ENCODE measurements at places on chromosomes 4 and X. TPM values are rescaled to one million over a fixed set of nuclear protein-coding genes. Genes with fewer than 3 reads are reported as not detected.
A peak's percentile ranks its signal among the peaks of the same experiment; 100 is the strongest.

DNA sequence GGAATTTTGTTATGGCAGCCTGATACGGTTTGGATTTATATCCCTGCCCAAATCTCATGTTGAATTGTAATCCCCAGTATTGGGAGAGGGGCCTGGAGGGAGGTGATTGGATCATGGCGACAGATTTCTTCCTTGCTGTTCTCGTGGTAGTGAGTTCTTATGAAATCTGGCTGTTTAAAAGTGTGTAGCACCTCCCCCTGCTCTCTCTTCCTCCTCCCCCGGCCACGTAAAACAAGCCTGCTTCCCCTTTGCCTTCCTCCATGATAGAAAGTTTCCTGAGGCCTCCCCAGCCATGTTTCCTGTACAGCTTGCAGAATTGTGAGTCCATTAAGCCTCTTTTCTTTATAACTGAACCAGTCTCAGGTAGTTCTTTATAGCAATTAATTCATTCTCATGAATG, 37.9 kb downstream of the SUPT20HL2 start:
- no peaks in the 10 kb centered on the region for H3K4me1 ChIP-seq
- no peak for DNase-seq
- H3K36me3 ChIP-seq, result no peaks in the 10 kb centered on the region
- H3K27ac ChIP-seq, result no peak overlapping the region
- no peak overlapping the region for H3K4me3 ChIP-seq

DNA sequence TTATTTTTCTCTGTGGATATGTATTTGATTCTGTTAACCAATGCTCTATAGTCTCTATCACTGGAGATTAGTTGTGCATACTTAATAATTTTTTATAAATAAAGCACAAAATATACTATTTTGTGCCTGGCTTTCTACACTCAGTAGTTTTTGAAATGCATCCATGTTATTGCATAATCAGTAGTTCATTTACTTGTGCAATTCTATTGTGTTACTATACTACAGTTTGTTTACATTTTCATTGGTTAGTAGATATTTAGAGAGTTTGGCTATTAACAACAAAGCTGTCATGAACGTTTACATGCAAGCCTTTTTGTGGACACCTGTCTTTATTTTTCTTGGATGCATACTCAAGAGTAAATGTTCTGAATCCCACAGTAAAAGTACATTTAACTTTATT, 265.0 kb upstream of the FAT4 start:
- no peak overlapping the region for H3K4me3 ChIP-seq
- H3K36me3 ChIP-seq, result no peaks in the 10 kb centered on the region
- no peak overlapping the region for H3K27ac ChIP-seq

GRCh38 chr4:110211007-110211769, 12.8 kb upstream of the ELOVL6 start:
- no peaks in the 10 kb centered on the region for H3K36me3 ChIP-seq
- H3K27ac ChIP-seq, result no peak overlapping the region
- H3K4me3 ChIP-seq, result no peak overlapping the region
- peaks cover 1% of the 10 kb centered on the region for H3K4me1 ChIP-seq
- peaks cover 2% of the 10 kb centered on the region for H3K27me3 ChIP-seq

DNA sequence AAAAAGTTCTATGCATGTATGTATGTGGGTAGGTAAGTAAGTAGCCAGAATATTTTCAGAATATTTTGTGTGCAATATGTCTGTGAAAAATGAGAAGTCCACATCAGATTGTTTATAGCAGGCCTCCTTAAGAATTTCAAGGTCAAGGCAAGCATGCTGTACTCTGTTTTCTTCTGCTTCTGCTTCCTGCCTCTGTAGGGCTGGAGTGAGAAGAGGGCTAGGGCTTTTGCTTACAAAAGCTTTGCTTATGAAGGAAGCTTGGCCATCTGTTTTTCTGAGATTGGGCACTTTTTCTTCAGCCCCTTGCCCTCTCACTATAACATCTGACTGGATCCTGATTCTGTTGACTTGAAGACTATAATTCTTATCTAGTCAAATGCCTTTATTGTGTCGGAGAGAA, 150.4 kb downstream of the EMCN start:
- H3K4me3 ChIP-seq, result no peak overlapping the region
- no peak overlapping the region for H3K27ac ChIP-seq
- no peaks in the 10 kb centered on the region for H3K36me3 ChIP-seq

- H3K27ac ChIP-seq, result peak overlapping the region; percentile 70
- peaks cover 72% of the 10 kb centered on the region for H3K4me1 ChIP-seq
- no peaks in the 10 kb centered on the region for H3K27me3 ChIP-seq
- peaks cover 74% of the 10 kb centered on the region for H3K36me3 ChIP-seq
- DNase-seq, result no peak
Observed at GRCh38 chr4:1907848-1908525, 36.8 kb downstream of the NSD2 start.

DNA sequence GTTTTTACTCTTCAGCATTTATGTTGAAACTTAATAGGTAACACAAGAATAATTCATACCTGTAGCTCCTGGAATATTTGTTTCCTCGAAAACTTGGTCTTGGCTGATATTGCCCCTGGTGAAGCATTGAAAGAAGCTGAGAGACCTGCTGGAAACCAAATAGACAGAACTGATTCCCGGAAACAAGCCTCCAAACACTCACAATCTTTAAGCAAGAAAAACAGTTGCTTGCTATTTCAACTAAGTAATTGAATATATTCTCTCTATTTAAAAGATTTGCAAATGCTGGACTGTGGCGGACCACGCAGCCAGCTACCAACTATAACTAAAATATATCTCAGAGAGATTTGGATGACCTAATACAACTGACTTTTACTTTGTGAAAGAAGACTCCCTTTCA, 3.6 kb downstream of the PCDH18 start:
- no peaks in the 10 kb centered on the region for H3K4me1 ChIP-seq
- no peak overlapping the region for H3K4me3 ChIP-seq
- no peaks in the 10 kb centered on the region for H3K27me3 ChIP-seq
- no peak overlapping the region for H3K27ac ChIP-seq

- no peak overlapping the region for H3K27ac ChIP-seq
- H3K4me1 ChIP-seq, result no peaks in the 10 kb centered on the region
- no peak for DNase-seq
- H3K27me3 ChIP-seq, result no peaks in the 10 kb centered on the region
Observed at GRCh38 chrX:14590216-14590615, 60.9 kb downstream of the GLRA2 start.

DNA sequence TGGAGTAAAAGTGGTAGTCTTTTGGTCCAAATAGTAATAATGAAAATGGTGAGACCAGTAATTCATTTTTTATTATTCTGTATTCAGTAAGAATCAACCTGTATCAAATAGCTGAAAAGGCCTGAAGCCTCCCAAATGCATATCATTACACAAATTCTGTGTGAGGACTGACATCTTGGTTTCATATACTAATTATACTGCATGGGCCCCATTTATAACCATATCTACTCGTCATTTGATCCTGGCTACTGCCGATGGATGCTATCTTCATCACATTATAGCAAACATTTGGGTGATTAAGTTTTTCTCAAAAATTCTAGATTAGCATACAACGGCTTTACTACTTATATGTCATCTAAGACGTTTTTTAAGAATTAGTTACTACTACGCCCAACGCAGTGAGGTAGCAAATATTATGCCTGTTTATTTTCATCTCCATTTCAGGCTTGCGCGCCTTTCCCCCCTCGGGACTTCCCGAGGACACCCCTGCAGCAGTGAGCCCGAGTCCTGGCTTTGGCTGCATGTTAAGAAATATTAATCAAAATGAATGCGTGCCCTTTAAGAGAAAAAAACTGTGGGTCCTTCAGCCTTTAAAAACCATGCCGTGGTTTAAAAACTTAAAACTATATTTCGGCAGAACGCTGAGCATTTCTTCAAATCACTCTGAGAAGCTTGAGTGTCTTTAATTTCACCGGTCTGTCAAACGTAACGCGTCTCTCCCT, 814 bp upstream of the MMAA start:
- H3K27me3 ChIP-seq, result no peaks in the 10 kb centered on the region
- peaks cover 36% of the 10 kb centered on the region for H3K4me1 ChIP-seq
- no peak for DNase-seq
- H3K36me3 ChIP-seq, result peaks cover 21% of the 10 kb centered on the region
- peak overlapping the region; percentile 98 for H3K4me3 ChIP-seq

DNA sequence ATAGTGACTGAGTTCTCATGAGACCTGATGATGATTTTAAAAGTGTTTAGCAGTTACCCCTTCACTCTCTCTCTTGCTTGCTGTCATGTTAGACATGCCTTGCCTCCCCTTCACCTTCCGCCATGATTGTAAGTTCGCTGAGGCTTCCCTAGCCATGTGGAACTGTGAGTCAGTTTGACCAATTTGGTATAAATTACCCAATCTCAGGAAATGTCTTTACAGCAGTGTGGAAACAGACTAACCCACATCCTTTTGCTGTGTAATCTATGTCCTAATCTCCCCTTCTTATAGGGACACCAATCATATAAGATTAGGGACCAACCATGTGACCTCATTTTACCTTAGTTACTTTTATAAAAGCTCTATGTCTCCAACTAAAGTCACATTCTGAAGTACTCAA, 677.8 kb downstream of the ADGRL3 start:
- H3K36me3 ChIP-seq, result no peaks in the 10 kb centered on the region
- no peaks in the 10 kb centered on the region for H3K27me3 ChIP-seq
- no peak overlapping the region for H3K4me3 ChIP-seq
- H3K4me1 ChIP-seq, result no peaks in the 10 kb centered on the region

DNA sequence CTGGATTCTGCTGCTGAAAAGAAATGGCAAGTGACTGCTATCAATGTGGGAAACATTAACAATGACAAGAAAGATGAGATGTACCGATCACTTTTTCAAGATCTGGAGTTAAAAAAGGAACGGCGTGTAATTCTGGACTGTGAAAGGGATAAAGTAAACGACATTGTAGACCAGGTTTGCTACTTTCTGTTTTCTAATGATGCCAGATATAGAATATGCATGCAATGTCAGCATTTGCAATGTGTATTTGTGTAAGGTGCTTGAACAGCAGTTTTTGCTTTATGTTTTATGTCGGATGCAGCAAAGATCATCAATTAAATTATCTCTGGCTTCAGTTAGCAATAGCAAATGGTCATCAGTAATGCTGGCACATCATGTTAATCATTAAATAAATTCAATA, 92.2 kb downstream of the GRIA2 start:
- no peaks in the 10 kb centered on the region for H3K36me3 ChIP-seq
- no peak overlapping the region for H3K4me3 ChIP-seq
- H3K27ac ChIP-seq, result no peak overlapping the region
- H3K4me1 ChIP-seq, result no peaks in the 10 kb centered on the region

GRCh38 chr4:25856756-25857155, 6.0 kb downstream of the SEL1L3 start:
- no peaks in the 10 kb centered on the region for H3K27me3 ChIP-seq
- H3K36me3 ChIP-seq, result peaks cover 26% of the 10 kb centered on the region
- peaks cover 92% of the 10 kb centered on the region for H3K4me1 ChIP-seq
- no peak overlapping the region for H3K4me3 ChIP-seq

DNA sequence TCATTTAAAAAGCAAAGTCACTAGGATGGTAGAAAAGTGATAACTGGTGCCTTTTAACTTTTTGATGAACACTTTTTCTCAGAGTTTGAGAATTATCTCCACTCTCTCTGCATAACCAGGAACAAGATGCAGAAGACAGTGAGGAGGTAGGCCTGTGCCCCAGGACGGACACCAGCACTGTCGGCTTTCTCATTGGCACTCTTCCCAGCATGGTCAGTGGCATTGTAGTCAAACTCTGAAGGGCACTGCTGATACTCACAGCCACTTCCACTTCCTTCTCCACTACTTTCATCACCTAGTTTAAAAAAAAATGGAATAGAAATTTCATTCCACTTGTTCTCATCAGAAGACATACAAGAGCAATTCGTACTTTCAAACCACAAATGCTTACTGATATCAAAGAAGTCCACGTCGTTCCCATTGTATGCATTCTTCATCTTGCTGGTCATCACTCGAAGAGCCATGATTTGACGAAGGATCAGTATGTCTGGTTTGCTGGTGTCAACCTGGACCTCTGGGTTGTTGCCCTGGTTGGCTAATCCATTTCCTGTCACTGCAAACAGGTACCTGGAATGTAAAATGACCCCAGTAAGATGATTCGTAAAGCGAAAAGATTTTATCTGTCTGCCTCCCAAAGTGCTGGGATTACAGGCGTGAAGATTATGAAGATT, 84.8 kb upstream of the TFDP3 start:
- H3K27me3 ChIP-seq, result peaks cover 2% of the 10 kb centered on the region
- no peaks in the 10 kb centered on the region for H3K4me1 ChIP-seq
- no peak overlapping the region for H3K4me3 ChIP-seq
- DNase-seq, result no peak
- H3K27ac ChIP-seq, result no peak overlapping the region

GRCh38 chr4:31100536-31100935, 380.4 kb downstream of the PCDH7 start:
- H3K27me3 ChIP-seq, result no peaks in the 10 kb centered on the region
- H3K4me3 ChIP-seq, result no peak overlapping the region
- no peaks in the 10 kb centered on the region for H3K4me1 ChIP-seq
- H3K27ac ChIP-seq, result no peak overlapping the region
- H3K36me3 ChIP-seq, result no peaks in the 10 kb centered on the region

- H3K4me1 ChIP-seq, result no peaks in the 10 kb centered on the region
- H3K27ac ChIP-seq, result no peak overlapping the region
- H3K27me3 ChIP-seq, result no peaks in the 10 kb centered on the region
- H3K36me3 ChIP-seq, result no peaks in the 10 kb centered on the region
Observed at GRCh38 chr4:126888968-126889367, 743.8 kb upstream of the INTU start.

DNA sequence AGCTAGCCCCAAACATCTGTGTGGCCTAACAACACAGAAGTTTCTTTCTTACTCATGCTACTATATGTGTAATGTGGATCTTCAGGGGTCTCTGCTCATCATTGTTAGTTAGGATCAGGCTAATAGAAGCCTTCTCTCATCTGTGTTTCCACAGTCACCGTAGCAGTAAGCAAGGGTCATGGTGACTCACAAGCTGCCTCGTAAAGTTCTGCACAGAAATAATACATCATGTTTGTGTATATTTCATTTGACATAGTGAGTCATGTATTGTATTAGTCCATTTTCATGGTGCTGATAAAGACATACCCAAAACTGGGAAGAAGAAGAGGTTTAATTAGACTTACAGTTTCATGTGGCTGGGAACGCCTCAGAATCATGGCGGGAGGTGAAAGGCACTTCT, 38.7 kb downstream of the SLC4A4 start:
- H3K4me3 ChIP-seq, result no peak overlapping the region
- no peaks in the 10 kb centered on the region for H3K36me3 ChIP-seq
- no peak for DNase-seq
- no peaks in the 10 kb centered on the region for H3K27me3 ChIP-seq
- H3K4me1 ChIP-seq, result no peaks in the 10 kb centered on the region

GRCh38 chr4:148062301-148062950, 330.5 kb downstream of the ARHGAP10 start:
- peaks cover 10% of the 10 kb centered on the region for H3K36me3 ChIP-seq
- H3K27me3 ChIP-seq, result no peaks in the 10 kb centered on the region
- H3K4me1 ChIP-seq, result peaks cover 42% of the 10 kb centered on the region
- no peak overlapping the region for H3K27ac ChIP-seq
- DNase-seq, result no peak
- H3K4me3 ChIP-seq, result no peak overlapping the region

- no peak overlapping the region for H3K27ac ChIP-seq
- no peak for DNase-seq
- no peaks in the 10 kb centered on the region for H3K4me1 ChIP-seq
Observed at GRCh38 chr4:158157412-158157811, 15.4 kb downstream of the GASK1B start.

PCSK1N gene
- 1.4 TPM for total RNA-seq

FAM241A gene
- total RNA-seq, result 1.2 TPM

RTL3 gene
- not detected for total RNA-seq

NR3C2 gene
- total RNA-seq, result 5.0 TPM

SEPTIN11 gene
- 21.4 TPM for total RNA-seq

KCND1 gene
- 4.9 TPM for total RNA-seq

SUPT20HL2 gene
- total RNA-seq, result not detected

MAD2L1 gene
- total RNA-seq, result 60.9 TPM

STOX2 gene
- total RNA-seq, result not detected

LRIT3 gene
- 0.10 TPM for total RNA-seq
